ENCODE measurements at places on chromosomes 3 and 15. TPM values are rescaled to one million over a fixed set of nuclear protein-coding genes. Genes with fewer than 3 reads are reported as not detected.

- no peak for DNase-seq
These were observed 24.0 kb downstream of the TKT start for GRCh38 chr3:53231532-53232511.

- no peak for DNase-seq
These were observed 433.1 kb downstream of the EPHB1 start for GRCh38 chr3:135228201-135228600.

DNA sequence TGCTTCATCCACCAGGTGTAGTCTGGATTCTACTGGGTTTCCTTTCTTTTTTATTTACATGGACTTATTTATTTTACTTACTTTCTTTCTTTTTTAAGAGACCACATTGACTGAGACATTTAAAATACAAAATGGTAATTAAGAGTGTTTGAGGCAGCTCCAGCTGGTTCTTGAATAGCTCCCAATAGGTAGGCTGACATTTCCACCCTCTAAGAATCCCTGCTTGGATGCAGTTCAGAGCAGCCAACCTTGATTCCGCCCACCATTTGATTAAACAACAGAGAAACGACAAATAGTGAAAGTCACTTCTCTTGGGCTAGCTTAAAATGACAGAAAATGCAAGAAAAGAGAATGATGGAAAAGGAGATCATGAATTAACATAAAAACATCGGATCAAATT lies 270.5 kb downstream of the TUSC7 start:
- no peak for DNase-seq

- DNase-seq, result no peak
These were observed 410.1 kb downstream of the RAP2B start for GRCh38 chr3:153572165-153572564.

DNA sequence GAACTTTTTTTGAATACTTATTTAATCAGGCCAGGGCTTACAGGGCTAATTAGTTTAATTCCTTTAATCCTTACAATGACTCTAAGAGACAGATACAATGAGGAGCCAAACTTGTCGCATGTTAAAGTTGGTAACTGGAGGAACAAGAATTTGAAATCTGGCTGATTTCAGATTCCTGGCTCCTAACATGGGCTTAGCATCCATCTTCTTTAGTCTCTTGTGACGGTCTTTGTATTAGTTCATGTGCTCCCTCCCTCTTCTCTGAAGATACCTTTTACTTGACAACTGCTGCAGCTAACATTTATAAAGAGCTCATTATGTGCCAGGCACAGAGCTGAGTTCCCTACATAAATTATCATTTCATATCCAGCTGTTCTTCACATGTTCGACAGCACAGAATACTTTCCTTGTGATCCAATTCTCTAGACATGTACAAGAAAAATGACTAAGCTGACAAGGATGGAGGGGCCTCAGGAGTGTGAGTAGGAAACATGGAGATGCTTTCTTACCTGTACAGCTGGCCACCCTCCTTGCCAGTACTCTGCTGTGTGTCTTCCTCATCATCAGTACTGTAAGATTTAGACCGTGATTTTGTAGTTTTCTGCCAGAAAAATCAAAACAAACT lies 206.8 kb upstream of the STRIT1 start:
- DNase-seq, result no peak

GRCh38 chr15:31472636-31473384 lies 146.2 kb downstream of the KLF13 start:
- no peak for DNase-seq

- DNase-seq, result no peak
These were observed 68.9 kb upstream of the ARL8B start for GRCh38 chr3:5053021-5053831.

GRCh38 chr3:98602078-98602678 lies 8.8 kb upstream of the CPOX start:
- DNase-seq, result no peak

GRCh38 chr3:196631682-196632045 lies 7.8 kb upstream of the NRROS start:
- no peak for DNase-seq

DNA sequence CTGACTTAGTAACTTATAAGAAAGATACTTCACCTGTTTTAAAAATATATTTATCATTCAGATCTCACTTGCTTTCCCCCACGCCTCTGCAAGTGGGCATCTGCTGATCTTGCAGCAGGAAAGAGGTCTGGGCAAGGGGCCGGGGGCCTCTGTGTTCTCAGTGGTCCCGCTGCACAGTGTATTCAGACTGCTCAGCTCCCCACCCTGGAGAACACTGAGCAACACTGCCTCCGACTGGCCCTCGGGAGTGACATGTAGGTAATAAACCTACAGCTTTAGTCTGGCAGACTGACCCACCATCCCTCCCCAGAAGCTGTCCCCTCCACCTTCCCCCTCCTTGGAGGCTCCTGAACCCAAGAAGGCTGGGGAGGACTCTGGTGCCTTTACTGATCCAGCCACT lies 43.8 kb downstream of the GABRB3 start:
- DNase-seq, result no peak

DNA sequence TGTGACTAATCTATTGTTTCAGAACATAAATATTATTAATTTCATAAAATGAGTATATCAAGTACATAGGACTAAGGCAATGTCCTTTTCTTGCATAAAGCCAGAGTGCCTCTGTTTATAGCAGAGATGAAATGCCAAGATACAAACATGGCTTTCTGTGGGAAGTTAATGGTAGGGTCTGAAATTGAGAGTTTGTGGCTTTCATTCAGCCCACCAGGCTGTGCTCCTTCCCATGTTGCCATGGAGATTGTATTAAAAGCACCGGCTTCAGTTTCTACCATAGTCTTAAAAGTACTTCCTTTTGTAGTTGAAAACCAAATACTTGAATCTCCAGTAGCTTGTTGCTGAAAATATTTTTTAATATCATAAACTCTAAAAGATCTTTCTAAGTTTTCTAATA lies 114.0 kb downstream of the LRRC28 start:
- DNase-seq, result no peak

- DNase-seq, result no peak
These were observed 168.6 kb downstream of the SHQ1 start for GRCh38 chr3:72679540-72680198.

- DNase-seq, result no peak
These were observed 25.5 kb upstream of the CP start for GRCh38 chr3:149247008-149247710.

DNA sequence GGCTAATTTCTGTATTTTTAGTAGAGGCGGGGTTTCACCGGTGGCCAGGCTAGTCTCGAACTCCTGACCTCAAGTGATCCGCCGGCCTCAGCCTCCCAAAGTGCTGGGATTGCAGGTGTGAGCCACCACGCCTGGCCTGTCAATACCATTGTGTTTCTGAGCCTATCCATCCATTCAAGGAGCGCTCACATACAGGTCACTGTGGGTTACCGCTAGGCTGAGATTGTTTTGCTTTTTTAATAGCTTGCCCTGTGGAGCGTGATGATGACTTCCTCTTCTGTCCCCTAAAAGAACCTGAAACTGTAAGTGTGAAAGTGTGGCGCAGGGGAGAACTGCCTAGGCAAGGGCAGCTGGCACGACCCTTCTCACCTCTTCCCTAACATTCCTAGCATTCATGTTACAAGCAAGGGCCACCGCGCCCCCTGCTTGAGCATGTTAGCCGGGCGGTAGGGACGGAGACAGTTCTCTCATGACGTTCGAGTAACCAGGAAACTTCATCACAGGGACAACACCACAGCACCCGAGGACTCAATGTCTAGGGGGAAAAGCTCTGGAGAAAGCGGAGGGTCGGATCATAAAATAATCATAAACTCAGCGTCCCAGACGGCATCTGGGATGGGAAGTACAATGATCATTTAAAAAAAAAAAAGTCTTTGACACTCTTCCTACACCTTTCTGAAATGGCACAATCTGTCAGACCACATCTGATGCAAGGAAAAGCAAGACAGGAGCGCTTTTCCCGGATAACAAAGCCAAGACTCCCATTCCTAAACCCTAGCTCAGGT lies 790 bp downstream of the LAMP3 start:
- no peak for DNase-seq

LRRN1 gene
- total RNA-seq, result not detected

TKT gene
- total RNA-seq, result 497 TPM

LARP6 gene
- 2.7 TPM for total RNA-seq

CYP19A1 gene
- total RNA-seq, result 0.38 TPM
